Stimulated activated CD4-positive, alpha-beta T cell treated with anti-CD3 and anti-CD28 coated beads, Interleukin-15, amount 100 ng/mL, for 48 hours (primary cell): ENCODE measurements at places on chromosomes 7 and 10.

- no peak for DNase-seq
Observed at GRCh38 chr10:30832001-30832748, 199.5 kb downstream of the ZNF438 start.

DNA sequence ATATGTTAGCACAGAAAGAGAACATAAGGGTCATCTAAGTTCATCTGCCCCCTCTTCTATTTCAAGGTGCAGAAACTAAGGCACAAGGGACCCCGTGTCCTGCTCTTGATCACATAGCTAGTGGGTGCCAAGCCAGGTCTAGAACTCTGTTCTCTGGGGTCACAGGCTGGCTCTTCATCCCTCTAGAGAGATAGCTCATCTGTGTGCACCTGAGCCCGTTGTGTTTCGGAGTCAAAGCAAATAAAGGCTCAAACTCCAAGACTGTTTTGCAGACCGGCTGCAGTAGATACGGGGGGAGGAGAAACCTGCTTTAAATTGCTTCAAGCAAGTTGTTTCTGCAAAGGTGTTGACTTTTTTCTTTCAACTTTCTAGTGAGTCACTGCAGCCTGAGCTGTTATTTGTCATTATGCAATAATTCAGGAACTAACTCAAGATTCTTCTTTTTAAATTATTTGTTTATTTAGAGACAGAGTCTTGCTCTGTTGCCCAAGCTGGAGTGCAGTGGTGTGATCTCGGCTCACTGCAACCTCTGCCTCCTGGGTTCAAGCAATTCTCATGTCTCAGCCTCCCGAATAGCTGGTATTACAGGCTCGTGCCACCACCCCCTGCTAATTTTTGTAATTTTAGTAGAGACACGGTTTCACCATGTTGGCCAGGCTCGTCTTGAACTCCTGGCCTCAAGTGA lies 6.5 kb downstream of the BLVRA start:
- DNase-seq = no peak

- DNase-seq = no peak
Observed at GRCh38 chr7:122628651-122629411, 70.1 kb downstream of the RNF133 start.

DNA sequence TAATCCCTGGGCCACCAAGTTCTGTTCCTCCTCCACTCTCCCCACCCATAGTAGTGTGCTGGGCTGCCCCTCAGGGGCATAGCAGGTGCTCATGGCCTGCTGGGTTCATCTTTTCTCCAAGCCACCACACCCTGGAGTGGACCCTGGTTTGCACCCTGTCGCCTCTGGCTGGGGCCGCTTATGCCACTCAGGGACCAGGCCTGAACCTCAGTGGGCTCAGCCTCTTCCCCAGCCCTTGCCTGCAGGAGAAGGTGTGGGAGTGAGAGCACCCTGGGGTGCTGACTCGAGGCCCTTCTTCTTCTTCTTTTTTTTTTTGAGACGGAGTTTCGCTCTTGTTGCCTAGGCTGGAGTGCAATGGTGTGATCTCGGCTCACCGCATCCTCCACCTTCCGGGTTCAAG lies 10.2 kb downstream of the CLIP2 start:
- no peak for DNase-seq

- DNase-seq = no peak
Observed at GRCh38 chr10:48330269-48330668, 23.8 kb downstream of the MAPK8 start.

GRCh38 chr7:157007470-157008066 lies 2.9 kb downstream of the MNX1 start:
- DNase-seq = no peak

GRCh38 chr7:37342688-37343471 lies 105.8 kb downstream of the ELMO1 start:
- DNase-seq = peak; percentile 59

GRCh38 chr10:110040108-110040507 lies 32.3 kb downstream of the ADD3 start:
- DNase-seq = no peak

DNA sequence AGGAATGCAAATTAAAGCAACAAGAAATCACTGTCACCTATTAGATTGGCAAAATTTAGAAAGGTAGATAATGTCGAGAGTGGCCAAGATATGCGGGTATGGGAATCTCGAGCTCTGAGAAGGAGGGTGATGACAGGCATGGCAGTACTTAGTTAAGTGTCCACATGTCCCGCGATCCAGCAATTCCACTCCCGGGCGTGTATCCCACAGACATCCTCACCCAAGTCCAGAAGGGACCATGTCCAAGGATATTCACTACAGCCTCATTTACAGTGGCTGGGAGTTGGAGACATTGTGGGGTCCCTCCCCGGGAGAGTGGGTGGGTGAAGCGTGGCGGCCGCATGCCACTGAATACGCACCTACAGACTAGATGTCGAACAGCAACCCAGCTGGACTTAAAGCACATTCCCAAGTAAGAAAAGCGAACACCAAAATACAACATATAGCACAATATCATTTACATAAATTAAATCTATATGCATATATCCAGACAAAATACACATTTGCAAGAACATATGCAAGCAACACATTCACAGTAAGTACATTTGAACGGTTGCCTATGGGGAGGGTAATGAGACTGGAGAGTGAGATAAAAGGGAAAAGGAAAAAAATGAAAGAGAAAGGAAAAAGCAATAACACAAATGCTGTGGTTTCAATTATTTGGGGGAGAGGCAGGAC lies 9.9 kb downstream of the KCNH2 start:
- DNase-seq = no peak

- DNase-seq = no peak
Observed at GRCh38 chr10:34240039-34240438, 575.1 kb downstream of the PARD3 start.

DNA sequence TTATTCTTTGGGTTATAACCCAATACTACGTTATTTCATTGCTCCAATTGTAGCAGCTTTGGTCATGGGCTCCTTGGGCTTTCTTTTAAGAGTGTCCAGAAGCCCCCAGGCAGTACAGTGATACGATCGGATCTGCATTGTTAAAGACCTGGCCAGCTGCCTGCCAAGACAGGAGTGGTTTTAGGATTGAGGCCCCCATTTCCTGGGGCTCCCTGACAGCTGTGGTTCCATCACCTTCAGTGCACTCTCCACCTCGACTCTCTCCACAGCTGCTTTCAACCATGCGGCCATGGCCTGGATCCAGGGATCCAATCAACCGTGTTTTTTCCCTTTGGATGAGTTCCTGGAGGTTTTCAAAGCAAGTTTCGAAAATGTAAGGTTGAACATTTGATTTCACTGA lies 123.4 kb upstream of the BTBD16 start:
- DNase-seq = no peak

DNA sequence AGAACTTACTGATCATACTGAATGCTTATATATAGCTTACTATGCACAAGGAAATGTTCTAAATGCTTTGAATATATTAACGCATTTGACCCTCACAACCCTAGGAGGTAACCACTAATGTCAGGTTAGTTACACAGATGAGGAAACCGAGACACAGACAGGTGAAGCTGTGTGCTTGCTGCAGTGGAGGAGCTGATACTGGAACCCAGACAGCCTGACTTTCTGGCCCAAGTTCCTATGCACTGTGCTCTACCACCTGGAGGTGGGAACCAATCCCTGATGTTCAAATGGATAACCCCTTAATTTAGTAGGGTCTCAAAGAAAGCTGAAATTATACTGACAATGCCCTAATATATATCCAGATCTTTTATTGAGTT lies 119.6 kb downstream of the SORBS1 start:
- no peak for DNase-seq

- DNase-seq = no peak
Observed at GRCh38 chr10:44651834-44652233, 259.3 kb upstream of the TMEM72 start.

GRCh38 chr7:148495605-148496004 lies 95.0 kb upstream of the C7orf33 start:
- no peak for DNase-seq

DNA sequence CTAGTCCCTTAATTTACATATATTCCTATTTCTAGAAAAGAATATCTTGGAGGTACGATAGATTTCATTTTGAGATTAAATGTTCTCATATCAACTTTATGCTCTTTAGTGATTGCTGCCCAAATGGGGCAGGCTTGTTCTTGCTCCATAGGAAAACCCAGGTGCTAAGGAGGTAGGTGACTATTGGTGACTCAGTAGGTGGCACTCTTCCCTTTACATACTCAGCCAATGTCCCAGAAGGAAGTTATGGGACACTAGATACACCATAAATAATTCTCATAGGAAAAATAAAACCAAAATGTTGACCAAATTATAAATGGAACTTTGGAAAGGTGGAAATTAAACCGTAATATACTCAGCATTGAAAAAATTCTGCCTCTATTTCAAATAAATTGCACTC lies 4.0 kb downstream of the SKAP2 start:
- no peak for DNase-seq
